ENCODE measurements at places on chromosomes 6 and 20.

DNA sequence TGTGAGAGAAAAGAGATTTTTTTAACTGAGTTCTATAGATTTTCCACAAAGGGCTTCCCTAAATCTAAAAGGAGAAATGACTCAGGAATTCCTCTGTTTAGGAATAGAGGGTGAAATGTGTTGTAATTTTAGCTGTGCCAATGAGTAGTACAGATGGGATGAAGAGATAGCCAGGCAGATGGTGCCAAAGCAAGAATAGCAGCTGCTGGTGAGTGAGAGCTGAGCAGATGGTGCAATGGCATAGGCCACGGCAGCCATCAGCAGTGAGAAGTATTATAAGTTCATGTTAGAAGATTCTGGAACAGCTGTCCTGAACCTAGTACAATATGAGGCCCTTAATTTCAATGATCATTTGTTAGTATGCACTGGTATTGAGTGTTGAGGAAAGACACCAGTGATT is 40.2 kb upstream of the CRISP1 start:
- no peak for DNase-seq

- DNase-seq, result no peak
Measured at GRCh38 chr6:156378853-156379252, 398.3 kb upstream of the ARID1B start.

GRCh38 chr20:10216146-10216791 is 2.4 kb upstream of the SNAP25 start:
- no peak for DNase-seq

DNA sequence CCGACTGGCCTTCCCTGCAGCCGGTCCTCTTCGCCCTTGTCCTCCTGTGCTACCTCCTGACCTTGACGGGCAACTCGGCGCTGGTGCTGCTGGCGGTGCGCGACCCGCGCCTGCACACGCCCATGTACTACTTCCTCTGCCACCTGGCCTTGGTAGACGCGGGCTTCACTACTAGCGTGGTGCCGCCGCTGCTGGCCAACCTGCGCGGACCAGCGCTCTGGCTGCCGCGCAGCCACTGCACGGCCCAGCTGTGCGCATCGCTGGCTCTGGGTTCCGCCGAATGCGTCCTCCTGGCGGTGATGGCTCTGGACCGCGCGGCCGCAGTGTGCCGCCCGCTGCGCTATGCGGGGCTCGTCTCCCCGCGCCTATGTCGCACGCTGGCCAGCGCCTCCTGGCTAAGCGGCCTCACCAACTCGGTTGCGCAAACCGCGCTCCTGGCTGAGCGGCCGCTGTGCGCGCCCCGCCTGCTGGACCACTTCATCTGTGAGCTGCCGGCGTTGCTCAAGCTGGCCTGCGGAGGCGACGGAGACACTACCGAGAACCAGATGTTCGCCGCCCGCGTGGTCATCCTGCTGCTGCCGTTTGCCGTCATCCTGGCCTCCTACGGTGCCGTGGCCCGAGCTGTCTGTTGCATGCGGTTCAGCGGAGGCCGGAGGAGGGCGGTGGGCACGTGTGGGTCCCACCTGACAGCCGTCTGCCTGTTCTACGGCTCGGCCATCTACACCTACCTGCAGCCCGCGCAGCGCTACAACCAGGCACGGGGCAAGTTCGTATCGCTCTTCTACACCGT is 6.1 kb downstream of the UBD start:
- no peak for DNase-seq

- no peak for DNase-seq
Measured at GRCh38 chr20:4773736-4774135, 52.0 kb downstream of the PRND start.

GRCh38 chr20:4632876-4633275 is 88.8 kb upstream of the PRND start:
- no peak for DNase-seq

GRCh38 chr20:33162313-33162712 is 5.6 kb upstream of the BPIFA2 start:
- no peak for DNase-seq

DNA sequence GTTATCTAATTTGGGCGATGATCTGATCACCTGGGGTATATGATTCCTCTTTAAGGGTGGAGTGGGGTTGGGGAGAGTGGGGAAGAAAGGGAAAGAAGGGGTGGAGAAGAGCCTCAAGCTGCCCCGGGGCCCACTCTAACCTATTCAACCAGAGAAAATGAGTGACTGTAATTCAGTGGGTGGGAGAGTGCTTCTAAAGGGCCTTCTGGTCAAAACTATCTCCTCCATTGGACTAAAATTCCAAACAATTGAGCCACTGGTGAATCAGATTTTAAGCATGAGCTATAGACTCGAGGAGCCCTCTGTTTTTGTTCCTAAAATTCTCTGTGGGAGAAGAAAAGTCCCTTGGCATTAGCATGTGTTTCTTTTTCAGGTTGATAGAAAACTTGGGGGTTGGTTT is 296.8 kb downstream of the CLIC5 start:
- no peak for DNase-seq

- no peak for DNase-seq
Measured at GRCh38 chr20:36434383-36434782, 106.9 kb upstream of the MYL9 start.

DNA sequence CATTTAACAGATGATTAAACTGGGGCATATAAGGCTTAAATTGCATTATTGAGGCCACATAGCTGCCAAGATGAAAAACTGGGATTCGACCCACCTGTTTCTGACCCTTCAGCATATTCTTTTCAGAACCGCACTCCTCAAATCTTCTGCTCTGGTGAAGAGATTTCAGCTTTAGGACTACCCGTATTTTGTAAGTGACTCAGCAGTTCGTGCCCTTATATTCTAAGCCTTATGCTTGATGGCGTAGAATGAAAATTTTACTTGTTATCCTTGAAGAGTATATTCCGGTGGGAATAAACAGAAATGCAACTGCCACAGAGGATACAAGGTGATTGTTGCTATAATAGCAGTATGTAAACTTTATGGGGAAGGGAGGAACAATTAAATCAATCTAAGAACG is 657.1 kb downstream of the DOK5 start:
- DNase-seq, result no peak

DNA sequence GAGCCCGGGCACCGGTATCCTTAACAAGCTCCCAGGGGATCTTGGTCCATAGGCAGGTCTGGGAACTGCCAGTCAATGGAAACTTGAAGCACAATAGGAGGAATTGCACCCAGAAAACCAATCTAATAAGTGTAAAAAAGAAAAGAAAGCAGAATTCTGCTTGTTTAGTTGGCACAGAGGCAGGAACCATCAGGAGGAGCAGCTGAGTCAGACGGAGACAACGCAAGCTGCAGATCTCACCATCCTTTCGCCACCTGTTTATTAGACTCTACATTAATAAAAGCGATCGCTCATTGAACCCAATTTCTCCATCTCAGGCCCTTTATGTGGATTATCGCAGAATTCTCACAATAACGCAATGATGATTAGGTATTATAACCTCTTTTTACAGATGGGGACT is 9.8 kb downstream of the ZFP64 start:
- DNase-seq, result no peak

DNA sequence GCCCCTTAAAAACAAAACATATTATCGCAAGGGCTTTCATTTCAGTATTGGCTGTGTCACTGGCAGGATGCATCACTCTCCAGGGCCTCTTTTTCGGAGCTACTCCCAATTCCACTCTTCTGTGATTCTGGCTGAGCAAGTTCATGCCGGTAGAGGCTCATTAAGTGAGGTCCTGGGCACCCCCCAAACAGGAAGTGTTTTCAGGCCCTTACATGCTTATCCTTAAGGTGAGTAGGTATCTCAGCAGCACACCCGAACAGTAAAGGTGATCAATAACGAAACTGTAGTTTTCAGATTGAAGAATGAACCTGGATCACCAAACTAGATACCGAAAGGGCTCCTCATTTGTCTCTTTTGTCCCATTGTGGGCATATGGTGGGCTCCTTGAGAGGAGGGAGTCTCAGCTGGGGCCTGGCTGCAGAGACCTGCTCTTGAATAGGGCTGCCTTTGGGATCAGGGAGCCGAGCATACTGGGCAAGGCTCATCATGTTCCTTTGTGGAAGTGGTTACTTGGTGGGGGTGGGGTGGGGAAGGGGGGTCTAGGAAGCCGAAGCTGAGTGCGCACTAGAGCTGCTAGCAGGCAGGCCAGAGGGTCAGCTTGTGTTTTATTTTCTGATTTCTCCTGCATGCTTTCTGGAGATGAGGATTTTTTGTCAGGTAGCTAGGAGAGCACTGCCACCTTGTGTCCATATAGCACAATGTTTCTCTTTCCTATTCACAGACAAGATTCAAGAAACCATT is 65.2 kb downstream of the CDS2 start:
- DNase-seq, result peak; percentile 63

DNA sequence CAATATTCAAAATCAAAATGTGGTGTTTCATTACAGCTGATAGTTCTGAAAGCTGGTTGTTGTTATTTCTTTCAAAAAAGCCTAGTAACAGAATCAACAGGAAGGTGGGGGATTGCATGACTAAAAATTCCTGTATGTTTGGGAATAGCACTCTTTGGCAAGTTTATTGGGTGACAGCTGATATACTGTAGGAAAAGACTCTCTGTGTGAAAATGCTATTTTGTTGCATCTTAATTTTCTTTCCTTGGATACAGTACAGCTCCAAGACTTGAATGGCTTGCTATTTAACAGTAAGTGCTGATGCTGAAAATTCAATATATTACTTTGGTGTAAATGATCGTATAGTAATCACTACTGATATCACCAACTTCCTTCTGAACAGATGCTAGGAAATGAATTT is 336.1 kb downstream of the KHDRBS2 start:
- no peak for DNase-seq
